GM10248 (cell line): ENCODE measurements at places on chromosomes 2 and 18.
A peak's percentile ranks its signal among the peaks of the same experiment; 100 is the strongest.

GRCh38 chr2:60366135-60366712, 187.2 kb downstream of the BCL11A start:
- no peak for DNase-seq

DNA sequence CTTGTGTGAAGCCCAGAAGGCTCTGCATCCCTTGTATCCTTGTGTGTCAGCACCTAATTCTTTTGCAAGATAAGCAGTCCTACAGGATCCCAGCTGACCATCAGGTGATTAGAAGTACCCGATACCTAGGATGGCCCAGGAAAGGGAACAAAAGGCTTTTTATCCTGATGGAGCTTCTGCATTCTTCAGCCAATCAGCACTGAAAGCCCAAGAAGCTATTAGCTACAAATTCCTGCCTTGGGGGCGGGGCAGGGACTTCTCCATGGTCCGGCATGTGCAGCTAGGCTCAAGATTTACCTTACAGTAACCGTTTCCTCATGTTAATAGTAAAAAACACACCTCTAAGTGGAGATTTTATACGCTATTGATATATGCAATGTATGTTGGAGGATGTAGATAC, 264.6 kb upstream of the THUMPD2 start:
- no peak for DNase-seq

GRCh38 chr18:27887711-27888495, 289.0 kb downstream of the CDH2 start:
- no peak for DNase-seq

GRCh38 chr18:985212-985661, 80.6 kb downstream of the ADCYAP1 start:
- DNase-seq, result no peak

DNA sequence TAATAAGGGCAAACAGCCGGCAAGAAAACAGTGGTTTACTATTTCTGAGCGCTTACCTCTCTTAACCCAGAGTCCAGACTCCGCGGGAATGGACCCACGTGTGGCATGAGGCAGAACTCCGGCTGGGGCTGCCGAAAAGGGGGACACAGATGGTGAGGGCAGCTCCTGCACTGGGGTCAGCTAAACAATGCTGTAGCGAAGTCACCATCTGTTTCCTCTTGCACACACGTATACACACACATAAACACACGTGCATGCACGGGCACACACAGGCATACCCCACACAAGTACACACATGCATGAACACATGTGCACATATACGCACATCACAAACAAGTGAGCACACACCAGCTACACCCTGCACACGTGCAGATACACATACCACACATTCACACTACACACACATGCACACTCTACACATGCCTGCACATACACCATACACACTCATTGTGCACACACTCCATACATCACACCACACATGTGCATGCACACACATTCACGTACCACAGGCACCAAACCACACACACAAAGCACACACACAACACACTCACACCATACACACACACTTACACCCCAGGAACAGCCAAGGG, 105.9 kb upstream of the ID2 start:
- DNase-seq, result no peak

GRCh38 chr2:842151-842803, 108.4 kb upstream of the SNTG2 start:
- no peak for DNase-seq

DNA sequence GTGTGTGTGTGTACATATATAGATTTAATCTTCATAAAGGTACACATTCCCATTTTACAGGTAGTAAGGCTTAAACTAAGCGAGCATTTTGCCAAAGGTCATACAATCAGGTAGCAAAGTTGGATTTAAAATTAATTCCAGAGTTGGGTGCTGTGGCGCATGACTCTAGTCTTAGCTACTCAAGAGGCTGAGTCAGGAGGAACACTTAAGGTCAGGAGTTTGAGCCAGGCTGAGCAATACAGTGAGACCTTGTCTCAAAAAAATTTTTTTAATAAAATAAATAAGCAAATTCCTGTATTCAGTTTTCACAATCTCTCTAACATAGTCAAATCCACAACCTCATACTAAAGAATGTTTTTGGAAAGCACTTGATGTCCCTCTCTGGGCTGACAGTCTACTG, 111.5 kb upstream of the LDLRAD4 start:
- DNase-seq, result no peak

DNA sequence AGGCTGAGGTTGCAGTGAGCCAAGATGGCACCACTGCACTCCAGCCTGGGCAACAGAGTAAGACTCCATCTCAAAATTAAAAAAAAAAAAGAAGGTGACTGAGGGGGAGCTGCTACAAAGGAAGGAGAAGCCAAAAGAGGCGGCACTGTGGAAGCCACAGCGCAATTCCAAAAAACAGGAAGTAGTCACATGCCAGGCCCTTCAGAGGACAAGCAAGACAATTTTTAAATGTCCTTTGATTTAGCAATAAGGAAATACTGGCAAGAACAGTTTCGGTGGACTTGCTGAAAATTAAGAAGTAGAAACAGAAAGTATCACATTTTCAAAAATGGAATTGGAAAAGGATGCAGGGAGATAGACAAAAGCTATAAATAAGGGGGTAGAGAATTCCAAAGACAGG, 122.8 kb downstream of the OSBPL1A start:
- no peak for DNase-seq

DNA sequence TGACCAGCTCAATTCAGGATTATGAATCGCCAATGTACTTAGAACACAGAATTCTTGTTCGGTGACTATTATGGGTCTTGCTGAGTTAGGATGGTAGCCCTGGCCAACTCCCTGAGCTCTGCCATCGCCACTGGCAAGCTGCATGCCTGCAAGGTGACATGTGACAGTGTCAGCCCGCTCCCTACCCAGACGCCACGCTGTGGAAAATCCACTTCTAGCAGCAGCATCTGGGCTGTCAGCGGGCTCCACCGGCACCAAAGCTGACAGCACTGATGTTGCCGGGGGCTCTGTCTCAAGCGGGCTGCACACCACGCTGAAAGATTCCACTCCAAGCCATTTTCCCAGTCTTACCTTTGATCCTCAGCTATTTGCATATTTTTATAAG, 100.7 kb downstream of the MYT1L start:
- no peak for DNase-seq

DNA sequence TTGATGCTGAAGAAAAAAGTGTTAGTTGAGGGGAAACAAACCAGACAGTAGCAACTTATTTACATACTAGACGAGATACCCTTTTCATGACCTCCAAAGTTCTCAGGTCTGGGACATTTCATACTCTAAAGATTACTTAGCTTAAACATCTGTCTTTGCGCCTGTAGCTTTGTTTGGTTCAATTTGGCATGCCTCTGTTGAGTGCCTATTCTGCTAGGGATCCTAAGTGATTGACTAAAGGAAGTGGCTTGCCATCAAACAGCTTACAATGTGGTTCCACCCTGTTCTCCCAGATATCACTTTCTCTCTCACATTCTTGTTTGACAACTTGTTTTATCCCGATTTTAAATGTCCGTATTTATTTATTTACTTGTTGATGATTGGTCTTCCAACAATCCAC, 488.8 kb downstream of the PARD3B start:
- DNase-seq, result no peak

DNA sequence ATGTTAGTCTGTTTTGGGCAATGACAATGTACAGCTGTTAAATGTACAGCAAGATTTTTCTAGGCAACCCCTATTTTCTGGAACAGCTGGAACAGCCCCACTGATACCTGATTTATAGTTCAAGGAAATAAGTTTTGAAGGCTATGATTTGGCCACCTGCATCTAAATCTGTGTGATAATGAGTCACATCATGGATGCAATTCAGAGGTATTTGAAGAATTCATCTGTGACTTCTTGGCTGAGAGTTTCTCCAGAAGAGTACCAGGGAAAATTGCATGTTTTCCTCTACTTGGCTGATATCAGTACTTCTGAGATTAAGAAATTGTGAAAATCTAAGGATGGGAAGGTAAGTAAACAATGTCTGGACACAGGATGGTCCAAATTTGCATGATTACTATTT, 40.7 kb upstream of the NT5C1B start:
- no peak for DNase-seq

- DNase-seq, result no peak
These were observed 4.2 kb upstream of the ONECUT2 start for GRCh38 chr18:57431002-57431382.

DNA sequence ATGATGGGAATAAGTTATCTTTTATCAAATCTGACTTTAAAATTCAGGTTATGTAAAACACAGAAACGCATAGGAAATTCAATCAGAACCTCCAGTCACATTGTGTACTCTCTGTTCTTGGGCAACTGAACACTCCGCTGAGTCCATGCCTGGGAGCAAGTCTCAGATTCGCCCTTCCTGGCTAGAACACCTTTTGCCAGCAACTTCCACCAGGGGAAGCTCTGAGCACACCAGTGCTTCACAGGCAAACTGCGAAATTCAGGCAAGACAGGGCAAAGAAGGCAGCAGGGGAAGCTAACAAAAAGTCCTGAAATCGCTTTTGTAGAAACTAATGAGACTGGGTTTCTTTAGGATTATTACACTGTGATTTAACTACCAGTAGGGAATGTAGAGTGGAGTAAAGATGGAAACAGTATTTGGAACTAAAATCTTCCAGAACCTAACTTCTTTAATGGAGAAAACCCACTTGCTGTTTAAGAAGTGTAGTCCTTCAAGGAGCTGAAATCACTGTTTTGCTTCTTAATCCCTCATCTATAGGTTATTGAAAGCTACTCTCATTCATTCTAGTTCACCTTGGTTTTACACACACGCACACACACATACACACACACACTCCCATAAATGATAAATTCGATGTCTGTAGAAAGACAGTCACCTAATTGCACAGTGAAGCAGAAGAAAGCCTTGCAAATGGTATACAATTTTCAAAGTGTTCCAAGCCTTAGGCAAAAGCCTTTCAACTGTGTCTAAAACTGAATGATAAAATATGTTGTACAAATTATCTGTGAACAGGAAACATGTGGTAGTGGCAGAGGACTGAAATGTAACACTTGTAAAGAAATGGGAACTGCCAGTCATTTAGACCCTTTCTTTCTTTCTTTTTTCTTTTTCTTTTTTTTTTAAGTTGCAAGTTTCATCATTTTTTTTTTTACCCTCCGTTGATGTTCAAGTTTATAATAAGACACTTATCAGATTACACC, 214.5 kb downstream of the TMEM182 start:
- DNase-seq, result no peak

- no peak for DNase-seq
These were observed 20.4 kb downstream of the CCT7 start for GRCh38 chr2:73254343-73255006.

- DNase-seq, result no peak
These were observed 360.8 kb downstream of the TNS1 start for GRCh38 chr2:217641960-217642359.

- DNase-seq, result no peak
These were observed 48.2 kb upstream of the TFCP2L1 start for GRCh38 chr2:121333231-121333630.

DNA sequence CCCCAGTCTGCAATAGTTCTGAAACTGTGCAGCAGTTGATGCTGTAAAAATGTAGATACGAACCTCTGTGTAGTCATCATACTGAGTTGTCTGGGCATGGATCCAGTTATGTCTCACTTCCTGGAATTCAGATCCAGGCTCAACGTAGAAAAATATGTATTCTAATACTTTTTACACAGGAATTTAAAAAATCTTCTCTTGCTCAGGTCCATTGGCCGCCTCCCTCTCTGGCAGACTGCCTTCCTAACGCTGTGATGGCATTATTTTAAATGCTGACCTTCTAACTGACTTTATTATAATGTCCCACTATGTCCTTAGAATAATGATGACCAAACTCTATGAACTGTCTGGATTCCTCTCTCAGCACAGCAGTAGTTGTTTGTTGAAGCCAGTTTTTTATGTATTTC, 119.6 kb downstream of the FEZ2 start:
- DNase-seq, result no peak

- no peak for DNase-seq
These were observed 96.3 kb upstream of the TANK start for GRCh38 chr2:161063946-161064306.

DNA sequence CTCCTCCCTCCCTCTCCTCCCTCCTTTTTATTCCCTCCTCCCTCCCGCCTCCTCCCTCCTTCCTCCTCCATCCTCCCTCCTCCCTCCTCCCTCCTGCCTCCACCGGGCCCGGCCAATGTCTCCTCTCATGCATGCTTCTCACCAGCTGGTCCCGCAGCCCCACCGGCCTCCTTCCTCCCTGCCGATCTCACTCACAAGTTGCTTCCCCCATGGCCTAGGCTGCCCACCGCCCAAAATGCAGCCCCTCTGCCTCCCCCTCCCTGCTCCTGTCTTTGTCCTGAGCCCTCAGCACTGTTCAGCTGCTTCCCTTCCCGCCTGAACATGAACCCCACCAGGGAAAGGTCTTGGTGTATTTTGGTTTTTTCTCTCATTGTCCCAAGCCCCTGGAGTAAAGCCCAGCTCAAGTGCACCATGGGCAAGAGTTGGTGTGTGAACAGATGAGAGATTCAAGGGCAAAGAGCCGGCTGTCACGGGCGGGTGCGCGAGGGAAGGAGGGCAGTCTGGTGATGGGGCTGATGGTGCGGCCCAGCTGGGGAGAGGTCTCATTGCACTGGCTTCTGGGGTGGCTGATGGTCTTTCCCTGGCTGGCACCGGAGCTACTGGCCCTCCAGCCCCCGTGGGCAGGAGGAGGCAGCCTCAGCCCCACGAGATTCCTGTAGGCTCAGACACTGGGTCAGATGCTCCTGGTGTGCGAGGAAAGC, 117.6 kb downstream of the TWIST2 start:
- no peak for DNase-seq

- DNase-seq, result no peak
These were observed 935.6 kb upstream of the FANCL start for GRCh38 chr2:59176737-59177136.

DNA sequence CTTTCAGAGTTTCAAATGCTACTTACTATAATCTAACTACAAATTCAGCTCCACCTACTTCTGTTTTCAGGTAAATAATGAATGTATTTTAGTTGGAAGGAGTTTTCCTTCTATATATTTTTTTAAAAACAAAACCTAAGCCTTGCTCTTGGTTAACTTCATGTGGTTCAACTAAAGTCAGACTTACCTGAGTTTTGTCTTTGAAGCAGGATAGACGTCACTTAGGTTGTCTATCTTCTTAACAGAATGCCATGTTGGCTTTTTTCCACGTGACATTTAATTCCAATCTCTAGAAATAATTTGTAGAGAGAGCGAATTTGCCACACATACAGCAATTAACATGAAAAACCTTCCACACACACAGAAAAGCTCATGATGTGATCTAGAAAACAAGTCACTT, 43.9 kb upstream of the CYTIP start:
- no peak for DNase-seq

GRCh38 chr2:226991663-226992062, 155.8 kb downstream of the RHBDD1 start:
- DNase-seq, result no peak

GRCh38 chr2:98713332-98714015, 17.5 kb downstream of the MGAT4A start:
- DNase-seq, result peak; percentile 32

DNA sequence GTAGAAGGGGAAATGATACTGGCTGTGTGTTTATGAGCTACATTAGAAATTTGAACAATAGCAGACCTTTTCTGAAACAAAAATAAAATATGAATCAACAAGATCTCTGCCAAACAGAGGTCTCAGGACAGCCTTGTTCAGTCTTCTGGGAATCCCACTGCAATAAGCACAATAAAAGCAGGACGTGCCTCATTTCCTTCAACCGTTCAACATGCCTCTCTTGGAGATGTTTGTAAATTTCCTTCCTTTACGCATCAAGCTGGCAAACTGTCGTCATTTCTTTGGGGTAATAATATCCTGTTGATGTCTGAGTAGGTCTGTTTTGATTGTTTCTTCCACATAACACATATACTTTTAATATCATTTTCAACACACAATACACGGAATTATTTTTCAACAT, 77.2 kb downstream of the TCF4 start:
- DNase-seq, result no peak
